ENCODE measurements at places on chromosomes 1 and 21.

- DNase-seq: no peak
Measured at GRCh38 chr21:40936771-40937261, 89.9 kb upstream of the DSCAM start.

DNA sequence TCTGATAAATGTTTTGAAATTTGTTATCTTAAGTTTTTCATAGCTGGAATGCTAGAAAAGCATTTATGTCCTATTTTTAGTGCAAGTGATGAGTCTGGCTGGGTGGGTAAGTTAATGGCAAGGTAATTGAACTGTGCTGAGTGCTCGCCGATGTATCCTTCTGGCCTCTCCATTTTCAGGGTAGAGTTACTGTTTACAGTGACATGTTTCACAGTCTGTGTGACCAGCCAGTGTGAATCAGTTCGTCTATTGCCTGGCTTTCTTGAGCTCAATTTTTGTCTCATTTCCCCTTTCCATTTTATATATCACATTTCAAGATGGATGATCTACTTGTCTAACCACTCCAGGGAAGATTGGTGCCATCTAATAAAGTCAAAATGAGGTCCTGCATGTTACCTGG, 44.1 kb downstream of the ITSN1 start:
- DNase-seq: no peak

DNA sequence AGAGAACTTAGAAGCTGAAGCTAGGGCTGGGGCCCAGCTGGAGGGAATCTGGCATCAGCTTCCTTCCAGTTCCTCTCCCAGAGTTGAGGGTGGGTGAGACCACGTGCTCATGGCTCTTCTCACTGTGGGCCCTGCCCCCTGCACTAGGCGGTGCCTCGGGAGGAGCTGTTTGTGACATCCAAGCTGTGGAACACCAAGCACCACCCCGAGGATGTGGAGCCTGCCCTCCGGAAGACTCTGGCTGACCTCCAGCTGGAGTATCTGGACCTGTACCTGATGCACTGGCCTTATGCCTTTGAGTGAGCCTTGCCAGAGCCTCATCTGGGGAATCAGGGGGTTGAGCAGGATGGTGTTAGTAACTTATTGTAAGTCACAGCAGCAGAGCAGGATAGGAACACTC, 16.1 kb downstream of the AKR1A1 start:
- DNase-seq: no peak

- DNase-seq: no peak
Measured at GRCh38 chr1:176051902-176052518, 155.1 kb downstream of the COP1 start.

DNA sequence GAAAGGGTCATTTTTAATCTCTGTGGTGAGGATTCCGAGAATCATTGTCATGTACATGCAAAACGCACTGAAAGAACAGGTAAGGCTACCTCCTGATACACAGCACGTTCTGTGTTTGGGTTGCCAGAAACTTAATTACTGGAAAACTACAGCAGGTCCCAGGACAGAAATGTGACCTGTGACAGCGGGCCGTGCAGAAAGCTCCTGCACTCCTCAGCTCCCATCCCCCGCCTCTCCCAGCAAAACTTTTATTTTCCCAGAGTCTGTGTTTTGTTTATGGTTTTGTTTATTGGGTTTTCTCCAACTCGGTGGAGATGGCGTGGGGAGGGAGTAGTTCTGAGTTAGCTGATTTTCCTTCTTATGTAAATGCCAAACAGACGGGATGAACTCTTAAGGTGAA, 44.7 kb downstream of the SLC44A3 start:
- DNase-seq: no peak

GRCh38 chr1:25472471-25472870, 41.8 kb downstream of the MACO1 start:
- no peak for DNase-seq

GRCh38 chr1:21552715-21553114, 43.5 kb downstream of the ALPL start:
- peak; percentile 81 for DNase-seq

- peak; percentile 83 for DNase-seq
Measured at GRCh38 chr1:16013220-16013907, 4.5 kb downstream of the HSPB7 start.

- DNase-seq: no peak
Measured at GRCh38 chr1:10402729-10403274, 3.9 kb downstream of the PGD start.

GRCh38 chr1:202642619-202643291, 67.5 kb downstream of the SYT2 start:
- no peak for DNase-seq

- no peak for DNase-seq
Measured at GRCh38 chr1:212353181-212353580, 61.5 kb downstream of the PACC1 start.

DNA sequence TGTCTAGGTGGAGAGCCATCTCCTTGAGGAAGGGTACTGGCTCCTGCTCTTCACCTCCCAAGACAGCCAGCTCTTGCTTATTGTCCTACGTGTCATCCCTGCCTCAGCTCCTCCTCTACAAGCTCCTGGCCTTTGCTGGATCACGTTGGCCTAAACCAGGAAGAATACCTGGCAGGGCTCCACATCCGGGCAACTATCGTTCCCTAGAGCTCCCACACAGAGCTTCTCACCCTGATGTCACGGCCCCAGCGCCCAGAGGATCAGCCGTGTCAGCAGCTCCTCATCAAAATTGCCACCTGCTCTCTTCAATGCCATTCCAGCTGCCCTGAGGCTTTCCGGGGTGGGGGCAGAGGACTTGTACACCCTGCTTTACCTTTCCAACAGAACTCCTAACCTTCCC, 1.9 kb upstream of the TPM3 start:
- DNase-seq: no peak

- DNase-seq: no peak
Measured at GRCh38 chr21:45169682-45170081, 95.3 kb downstream of the ADARB1 start.

DNA sequence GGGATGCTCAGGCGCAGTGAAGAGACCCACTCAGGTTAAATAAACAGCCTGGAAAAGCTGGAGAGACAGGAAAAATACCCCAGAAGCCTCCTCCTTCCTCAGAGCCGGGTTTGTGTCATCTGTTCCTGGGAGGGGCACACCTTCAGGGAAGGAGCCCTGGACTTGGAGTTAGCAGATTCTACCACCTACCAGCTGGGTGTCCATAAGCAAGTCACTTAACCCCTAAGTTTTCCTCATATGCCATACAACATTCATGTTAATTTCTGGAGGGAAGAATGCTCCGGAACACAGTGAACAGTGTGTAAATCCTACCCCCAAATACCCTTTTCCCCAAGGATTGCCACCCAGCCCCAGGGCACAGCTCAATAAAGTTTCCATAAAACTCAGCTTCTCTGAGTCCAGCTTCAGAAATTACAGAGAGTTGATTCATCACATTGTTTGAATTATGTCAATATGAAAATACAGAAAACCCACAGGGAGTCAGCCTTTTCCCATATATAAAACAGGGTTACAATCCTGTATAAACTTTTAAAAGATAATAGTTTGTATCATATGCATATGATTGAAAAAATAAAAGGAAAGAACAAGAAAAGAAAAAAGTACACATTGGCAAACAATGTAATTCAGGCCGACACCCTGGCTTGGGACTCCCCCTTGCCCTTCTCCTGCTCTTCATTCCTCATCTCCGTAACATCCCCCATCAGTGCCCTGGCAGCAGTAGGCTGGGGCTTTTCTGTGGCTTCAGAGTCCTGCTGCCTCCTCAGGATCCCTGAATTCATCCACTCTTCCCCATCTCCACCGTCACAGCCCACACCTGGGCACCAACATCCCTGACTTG, 291.8 kb upstream of the USP24 start:
- DNase-seq: peak; percentile 24
